Cortex of kidney (tissue), 1 donor: ENCODE measurements at places on chromosomes 2 and 18.

GRCh38 chr2:75556679-75557366 is 3.9 kb downstream of the EVA1A start:
- no peak for DNase-seq

GRCh38 chr2:26612522-26613240 is 28.5 kb downstream of the CIB4 start:
- no peak for DNase-seq

DNA sequence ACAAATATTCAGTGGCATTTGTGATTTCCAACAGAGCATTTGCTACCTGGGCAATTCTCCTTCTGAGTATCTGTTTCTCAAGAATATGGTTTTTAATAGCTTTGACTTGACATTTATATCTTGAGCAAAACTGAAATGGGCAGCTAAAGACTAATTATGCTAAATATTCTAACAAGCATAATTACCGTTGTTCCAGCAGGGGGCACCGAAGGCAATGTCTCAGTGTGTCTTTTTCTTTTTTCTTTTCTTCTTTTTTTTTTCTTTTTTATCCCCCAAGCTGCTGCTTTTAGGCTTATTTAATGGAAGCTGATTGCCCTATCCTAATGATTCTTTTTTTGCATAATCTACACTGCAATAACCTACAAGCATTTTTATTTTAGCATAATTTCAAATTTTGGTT is 138.9 kb upstream of the NABP1 start:
- DNase-seq, result no peak

- DNase-seq, result no peak
These were observed 113.3 kb downstream of the KIAA1328 start for GRCh38 chr18:36942264-36942663.

- no peak for DNase-seq
These were observed 10.8 kb downstream of the XRCC5 start for GRCh38 chr2:216119986-216120385.

GRCh38 chr2:223465793-223466192 is 136.4 kb downstream of the SCG2 start:
- no peak for DNase-seq

GRCh38 chr2:185618625-185619024 is 120.0 kb upstream of the FSIP2 start:
- no peak for DNase-seq

DNA sequence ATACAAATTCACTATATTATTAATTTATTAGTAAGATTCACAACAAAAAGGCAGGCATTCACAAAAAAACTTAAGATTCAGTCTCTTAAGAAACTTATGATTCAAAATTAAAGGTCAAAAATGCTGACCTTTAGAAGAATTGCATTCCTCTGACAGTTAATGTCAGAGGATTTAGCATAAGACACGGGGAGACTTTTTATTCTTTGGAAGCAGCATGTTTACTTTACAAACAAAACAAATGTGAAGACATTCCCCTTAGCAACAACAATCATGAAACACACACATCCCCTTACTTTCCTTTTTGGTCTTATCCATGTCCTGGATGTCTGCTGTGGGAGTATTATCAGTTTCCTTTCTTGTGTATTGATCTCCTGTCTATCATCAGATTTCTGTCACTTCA is 117.1 kb downstream of the RAD51AP2 start:
- DNase-seq, result no peak

DNA sequence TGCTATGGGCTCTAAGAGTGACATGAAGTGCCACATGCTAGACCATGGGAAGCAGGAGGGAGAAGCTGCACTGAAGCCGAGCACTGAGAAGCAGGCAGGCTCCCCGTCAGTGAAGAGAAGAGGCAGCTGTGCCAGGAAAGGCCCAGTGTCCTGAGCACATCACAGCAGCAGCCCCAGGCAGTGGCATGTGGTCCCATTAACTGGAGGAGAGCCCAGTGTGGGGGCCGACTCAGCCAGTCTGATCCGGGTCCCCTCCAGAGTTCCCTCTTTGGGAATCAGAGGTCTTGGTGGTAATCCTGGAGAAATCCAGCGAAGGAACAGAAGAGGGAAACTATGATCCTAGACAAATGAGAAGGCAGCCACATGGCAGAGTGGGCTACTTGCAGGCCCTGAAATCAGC is 96.7 kb upstream of the ACAA2 start:
- no peak for DNase-seq

DNA sequence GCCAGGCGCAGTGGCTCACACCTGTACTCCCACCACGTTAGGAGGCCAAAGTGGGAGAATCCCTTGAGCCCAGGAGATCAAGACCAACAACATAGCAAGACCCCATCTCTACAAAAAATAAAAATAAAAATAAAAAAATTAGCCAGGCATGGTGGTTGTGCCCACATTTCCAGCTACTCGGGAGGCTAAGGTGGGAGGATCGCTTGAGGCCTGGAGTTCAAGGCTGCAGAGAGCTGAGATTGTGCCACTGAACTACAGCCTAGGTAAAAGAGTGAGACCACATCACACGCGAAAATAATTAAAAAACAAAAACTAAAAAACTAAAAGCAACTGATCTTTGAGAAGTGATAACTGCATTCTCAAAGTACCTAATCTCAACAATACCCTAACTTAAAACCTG is 1.8 kb downstream of the C2orf76 start:
- DNase-seq, result no peak

GRCh38 chr2:105416156-105416555 is 17.3 kb upstream of the FHL2 start:
- DNase-seq, result no peak

- no peak for DNase-seq
These were observed 20.9 kb upstream of the DNMT3A start for GRCh38 chr2:25362434-25363145.

DNA sequence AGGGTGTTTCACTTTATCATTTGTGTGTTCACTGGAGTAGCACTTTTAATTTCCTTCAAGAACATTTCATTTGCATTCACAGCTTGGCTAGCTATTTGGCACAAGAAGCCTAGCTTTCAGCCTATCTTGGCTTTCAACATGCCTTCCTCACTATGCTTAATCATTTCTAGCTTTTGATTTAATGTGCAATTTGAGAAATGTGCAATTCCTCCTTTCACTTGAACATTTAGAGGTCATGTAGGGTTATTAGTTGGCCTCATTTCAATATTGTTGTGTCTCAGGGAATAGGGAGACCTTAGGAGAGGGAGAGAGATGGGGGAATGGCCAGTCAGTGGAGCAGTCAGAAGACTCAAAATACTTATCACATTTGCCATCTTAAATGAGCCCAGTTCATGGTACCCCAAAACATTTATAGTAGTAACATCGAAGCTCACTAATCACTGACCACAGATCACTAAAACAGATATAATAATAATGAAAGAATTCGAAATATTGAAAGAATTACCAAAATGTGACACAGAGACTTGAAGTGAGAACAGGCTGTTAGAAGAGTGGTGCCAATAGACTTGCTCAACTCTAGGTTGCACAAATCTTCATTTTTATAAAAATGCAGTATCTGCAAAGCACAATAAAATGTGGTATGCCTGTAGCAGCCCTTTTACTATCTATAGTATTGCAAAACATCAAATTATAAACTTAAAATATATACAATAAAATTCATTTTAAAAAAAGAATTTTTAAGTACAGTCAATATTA is 561.2 kb downstream of the METTL4 start:
- DNase-seq, result no peak

DNA sequence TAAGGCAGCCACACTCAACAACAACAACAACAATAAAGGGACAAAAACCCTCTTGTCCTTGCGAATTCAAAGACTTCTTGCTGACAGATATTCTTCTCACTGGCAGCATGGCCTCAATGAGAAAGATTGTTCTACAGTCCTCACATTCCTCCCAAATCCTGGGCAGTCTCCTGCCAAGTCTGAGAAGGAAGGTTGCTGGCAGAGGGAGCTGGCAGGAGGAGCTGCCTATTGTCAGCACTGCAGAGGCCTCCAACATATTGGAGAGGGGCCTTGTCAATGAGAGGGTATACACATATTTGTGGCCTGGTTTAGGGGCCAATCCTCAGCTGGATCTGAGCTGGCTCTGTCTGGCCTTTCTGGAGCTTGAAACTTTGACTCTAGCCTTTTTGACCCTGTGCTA is 63.5 kb downstream of the LAMA3 start:
- no peak for DNase-seq

DNA sequence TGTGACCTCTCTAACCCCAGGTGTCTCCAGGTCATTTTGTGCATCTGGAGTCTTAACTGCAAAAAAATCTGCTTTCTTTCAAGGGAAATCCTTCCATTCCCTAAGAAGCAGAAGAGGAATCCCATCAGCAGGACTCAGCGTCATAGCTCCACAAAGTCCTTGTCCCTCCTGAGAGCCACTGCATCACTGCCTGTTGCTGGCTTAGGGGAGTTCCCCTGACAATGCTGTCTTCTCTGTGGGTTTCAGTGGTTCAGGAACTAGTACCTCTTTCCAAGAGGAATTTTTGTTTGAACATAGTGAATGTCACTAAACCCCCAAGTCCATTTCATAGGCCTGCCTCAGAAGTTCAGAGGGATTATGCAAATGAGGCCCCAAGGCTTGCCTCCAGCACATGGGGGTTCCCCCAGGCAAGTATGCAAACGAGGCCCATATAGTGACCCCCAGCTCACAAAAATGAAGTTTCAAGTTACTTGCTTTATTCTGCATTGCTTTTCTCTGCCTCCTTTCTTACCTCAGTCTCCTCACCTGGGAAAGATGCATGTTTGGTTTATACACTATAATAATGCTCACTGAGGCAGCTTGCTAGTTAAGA is 513.9 kb upstream of the MEX3C start:
- no peak for DNase-seq

DNA sequence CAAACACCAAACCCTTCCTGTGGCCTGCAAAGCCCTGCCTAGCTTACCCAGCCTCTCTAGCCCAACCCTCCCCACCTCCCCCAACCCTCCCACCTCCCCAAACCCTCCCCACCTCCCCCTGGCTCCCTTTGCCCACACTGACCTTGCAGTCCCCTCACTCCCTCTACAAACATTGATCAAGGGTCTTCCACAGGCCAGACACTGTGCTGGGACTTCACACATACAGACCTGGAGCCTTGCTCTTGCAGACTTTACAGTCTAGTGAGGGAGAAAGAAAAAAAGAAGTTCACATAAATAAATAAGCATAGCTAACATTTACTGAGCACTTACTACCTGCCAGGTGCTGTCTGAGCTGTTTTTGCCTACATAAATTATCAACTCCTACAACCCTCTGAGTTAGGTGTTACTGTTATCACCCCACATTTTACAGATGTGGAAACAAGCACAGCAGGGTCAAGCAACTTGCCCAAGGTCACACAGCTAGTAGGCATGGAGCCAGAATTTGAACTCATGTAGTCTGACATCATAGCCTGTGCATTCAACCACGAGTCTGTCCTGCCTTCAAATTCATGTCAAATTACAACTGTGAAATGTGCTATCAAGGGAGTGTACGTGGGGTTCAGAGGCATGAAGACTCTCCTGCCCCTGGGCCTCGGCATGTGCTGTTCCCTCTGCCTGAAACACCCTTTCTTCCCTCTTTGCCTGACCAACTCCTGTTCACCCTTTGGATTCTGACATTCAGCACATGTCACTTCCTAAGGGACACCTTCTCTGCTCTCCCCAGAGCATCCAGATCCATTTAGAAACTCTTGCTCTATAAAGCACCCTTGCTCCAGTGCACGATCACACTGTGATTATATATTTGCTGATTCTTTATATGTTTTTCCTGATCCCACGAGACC is 209.9 kb downstream of the TNS1 start:
- no peak for DNase-seq

- no peak for DNase-seq
These were observed 105.3 kb downstream of the PAX3 start for GRCh38 chr2:222193328-222193983.

DNA sequence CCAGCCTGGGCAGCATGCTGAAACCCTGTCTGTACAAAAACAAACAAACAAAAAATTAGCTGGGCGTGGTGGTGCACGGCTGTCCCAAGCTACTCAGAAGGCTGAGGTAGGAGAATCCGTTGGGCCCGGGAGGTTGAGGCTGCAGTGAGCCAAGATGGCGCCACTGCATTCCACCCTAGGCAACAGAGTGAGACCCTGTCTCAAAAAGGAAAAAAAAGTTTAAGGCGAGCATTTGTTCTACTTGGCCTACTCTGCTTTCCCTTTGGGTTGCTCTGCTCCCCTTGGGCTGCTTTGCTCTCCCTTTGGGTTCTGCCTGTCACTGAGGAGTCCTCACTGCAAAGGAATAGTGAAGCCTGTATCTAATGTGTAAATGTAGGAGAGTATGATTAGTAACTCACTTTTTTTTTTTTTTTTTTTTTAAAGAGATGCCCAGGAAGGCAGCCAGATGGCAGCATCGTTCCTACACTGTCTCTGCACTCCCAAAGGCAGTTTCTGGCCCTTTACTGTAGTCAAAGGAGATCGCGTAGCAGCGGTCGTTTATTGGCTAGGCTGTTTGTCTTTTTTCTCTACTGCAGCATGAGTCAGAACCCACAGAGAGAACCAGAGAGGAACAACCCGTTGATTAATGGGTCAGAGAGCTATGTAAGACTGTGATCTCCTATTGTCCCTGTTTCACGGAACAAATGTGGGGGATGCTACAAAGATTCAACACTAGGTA is 118.3 kb upstream of the CWC22 start:
- DNase-seq, result no peak

GRCh38 chr2:201860636-201861066 is 54.3 kb downstream of the CDK15 start:
- no peak for DNase-seq

DNA sequence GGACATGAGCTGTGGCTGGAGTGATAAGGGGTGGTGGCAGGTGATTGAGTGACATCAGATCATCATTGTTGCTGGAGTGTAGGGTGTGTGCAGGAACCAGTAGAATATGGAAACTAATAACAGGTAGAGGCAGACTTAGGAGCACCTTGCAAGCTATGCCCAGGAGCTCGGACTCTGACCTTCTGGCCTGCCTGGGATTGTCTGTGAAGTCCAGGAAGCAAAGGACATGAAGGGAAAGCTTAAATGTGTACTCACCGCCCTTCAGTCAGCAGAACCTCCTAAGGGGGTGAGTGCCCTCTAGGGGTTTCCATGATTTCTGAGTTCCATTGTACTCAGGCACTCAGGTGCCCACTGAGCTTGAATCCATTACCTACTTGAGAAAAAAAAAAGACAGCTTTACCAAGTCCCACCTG is 104.2 kb downstream of the CRIM1 start:
- DNase-seq, result no peak

DNA sequence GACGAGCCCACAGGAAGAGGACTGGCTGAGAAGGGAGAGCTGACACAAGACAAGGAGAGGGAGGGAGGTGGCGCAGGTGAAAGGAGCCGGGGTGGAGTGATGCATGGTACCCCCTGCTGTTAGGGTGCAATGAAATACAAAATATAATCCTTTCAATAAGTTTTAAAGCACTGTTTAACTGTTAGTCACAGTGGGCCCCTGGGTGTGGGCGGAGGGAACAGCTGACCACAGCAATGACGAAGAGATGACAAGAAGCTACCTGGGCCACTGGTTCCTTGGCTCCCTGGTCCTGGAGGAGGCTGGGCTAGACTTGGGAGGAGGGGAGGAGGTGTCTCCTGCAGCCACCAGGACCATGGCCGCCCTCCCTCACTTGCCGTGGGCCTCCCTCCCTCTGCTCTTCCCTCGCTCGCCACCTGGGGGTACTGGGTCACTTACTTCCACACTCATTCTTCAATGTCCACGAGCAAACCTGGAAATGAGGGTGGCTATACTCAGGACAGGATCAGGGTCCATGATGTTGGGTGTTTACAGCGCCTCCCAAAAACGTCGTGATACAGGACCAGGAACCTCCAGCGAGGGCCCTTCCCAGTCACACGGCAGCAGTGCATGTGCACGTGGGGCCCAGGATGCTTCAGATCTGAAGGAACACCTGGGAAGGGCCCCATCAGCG is 196.1 kb downstream of the ANKRD30B start:
- DNase-seq, result no peak
